Brain microvascular endothelial cell (primary cell): ENCODE measurements at places on chromosomes 4 and X.

DNA sequence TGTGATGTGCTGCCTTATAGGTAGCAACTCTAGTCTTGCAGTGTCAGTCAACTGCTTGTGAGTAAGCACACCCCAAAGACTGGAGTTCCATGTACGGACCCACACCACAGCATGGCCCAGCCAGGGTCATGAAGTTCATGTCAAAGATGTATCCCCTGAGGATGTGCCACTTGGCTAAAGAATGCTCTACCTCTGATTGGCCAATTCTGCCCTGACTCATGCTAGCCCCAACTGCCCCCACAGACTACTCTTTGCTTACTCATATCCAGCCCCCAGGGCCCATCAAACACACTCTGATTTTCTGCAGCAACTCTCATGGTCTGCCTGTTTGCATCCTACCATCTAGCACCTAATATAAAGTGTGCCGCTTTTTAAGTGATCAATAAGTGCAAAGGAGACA, 62.5 kb downstream of the CHRDL1 start:
- no peak for DNase-seq

GRCh38 chr4:35939751-35940150, 304.6 kb downstream of the ARAP2 start:
- no peak for DNase-seq

DNA sequence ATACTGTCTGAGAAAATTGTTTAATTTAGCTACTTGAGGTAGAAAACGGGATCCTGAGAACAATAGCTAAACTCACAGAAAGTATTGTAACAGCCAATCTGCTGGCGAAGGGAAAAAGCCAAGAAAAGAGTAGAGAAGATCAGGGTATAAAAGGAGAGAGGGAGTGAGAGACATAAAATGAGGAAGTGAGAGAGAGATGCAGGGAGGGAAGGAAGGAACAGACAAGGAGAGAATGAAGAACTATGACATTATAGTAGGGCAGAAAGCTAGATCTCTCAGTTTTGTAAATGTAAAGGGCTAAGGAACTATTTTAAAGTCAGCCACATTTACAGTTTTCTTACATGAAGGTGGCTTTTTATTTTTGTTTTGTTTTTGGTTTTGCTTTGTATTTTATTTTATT, 1.6 kb upstream of the GIMD1 start:
- no peak for DNase-seq

DNA sequence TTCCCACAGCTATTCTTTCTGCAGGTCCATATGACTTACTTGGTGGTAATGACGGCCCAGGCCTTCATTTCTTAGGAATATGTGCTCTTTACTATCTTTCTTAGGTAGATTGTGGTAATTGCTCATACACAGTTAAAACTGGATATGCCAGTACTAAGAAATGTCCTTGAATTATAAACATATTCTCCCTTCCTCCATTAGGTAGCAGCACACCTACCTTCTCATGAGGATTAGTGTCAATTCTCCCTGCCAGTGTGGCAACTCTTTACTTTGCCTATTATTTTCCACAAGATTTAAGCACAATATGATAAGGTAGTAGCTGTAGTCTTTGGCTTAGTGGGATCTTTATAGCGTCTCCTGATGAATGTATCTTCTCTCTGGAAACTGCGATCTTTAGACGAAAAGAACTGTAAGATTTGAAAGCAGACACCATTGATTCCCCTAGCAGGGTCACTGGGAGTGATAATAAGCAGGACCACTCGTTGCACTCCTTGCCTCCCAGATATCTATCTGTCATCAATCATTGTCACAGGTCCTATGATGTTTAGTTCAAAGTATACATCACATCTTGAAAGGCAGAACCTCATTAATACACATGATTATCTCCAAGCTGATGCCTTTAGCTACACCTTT, 1240.7 kb downstream of the C4orf33 start:
- peak; percentile 34 for DNase-seq

GRCh38 chr4:118373614-118374255, 20.9 kb upstream of the PRSS12 start:
- DNase-seq: peak; percentile 25

DNA sequence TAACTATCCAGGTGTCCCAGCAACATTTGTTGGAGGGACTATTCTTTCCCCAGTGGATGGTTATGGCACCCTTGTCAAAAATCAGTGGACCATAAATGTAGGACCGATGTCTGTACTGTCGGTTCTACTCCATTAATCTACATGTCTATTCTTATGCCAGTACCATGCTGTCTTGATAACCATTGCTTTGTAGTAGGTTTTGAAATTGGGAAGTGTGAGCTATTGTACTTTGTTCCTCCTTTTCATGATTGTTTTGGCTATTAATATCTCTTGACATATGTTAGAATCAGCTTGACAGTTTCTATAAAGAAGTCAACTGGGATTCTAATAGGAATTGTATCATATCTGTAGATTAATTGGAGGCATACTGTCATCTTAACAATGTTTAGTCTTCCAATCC, 112.7 kb downstream of the HNRNPD start:
- DNase-seq: no peak

DNA sequence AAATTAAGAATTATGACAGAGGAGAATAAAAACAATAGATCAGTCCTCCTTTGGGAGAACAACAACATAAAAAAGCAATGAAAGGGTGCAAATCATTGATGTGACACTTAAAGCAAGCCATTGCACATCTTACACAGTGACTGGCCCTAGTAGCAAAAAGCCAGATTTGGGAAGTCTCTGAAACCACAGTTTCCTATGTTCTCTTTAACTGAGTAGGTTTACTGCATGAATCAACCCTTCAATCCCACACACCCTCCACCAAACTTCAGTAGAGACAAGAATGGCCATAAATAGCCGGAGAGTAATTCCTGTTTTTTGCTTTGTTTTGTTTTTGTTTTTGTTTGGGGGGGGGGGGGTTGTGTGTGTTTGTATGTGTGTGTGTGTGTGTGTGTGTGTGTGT, 180.8 kb downstream of the VEGFC start:
- DNase-seq: no peak

GRCh38 chrX:119654112-119654531, 38.8 kb downstream of the SEPTIN6 start:
- DNase-seq: peak; percentile 86

DNA sequence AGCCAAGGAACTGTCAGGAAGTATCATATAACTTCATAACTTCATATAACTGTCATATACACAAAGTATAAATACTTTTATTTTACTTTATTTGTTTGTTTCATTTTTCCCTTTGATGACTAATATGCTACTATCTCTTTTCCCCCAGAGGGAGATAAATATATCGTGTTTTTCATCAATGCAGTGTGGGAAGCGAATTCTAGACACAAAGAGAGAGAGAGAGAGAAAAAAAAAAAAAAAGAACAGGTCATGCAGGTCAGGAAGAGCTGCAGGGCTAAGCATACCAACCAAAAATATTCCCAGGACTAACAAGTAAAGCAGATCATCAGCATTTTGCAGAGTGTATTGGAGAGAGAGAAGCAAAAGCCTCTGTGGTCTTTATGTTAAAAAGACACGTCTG, 1849.2 kb downstream of the STIM2 start:
- DNase-seq: peak; percentile 7

DNA sequence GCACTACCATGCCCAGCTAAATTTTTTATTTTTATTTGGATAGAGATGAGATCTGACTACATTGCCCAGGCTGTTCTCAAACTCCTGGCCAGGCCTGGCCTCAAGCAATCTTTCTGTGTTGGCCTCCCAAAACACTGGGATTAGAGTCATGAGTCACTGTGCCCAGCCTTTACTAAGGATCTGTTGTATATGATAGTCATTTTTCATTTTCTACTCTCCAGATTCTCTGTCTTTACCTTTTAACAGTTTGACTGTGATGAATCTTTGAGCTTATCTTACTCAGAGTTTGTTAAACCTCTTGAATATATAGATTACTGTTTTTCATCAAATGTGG, 161.8 kb downstream of the FNIP2 start:
- no peak for DNase-seq

DNA sequence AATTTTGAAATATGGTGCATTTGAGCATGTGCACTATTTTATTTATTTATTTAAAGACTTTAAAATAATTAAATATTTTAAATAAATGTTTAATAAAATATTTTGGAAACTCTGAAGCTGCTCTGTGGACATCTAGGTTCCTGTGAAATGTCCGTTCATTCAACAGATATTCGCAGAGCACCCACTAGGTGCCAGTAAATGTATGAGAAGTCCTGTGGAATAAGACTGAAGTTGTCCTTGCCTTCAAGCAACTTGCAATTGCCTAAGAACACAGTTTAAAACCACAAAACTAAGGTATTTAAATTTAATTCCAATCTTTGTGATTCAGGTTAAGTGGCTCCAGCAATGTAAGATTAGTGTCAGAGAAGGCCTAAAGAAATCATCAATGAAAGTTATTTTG, 306.7 kb downstream of the GBA3 start:
- no peak for DNase-seq

DNA sequence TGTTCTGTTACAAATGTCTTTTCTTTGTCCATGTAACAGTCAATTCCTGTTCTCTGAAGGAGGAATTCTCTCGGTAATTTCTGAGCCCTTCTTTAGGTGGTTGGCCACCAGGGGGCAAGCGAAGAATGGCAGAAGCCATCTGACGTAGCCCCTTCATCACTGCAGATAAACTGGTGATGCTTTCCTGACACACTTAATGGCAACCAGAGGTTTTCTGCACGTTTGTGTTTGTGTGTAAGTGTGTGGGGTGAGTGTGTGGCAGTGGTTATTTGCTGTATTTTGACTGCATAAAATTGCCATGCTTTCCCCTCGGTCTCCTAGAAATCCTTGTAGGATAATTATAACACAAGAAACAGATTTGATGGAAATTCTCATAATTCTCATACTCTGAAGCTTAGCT, 64.8 kb upstream of the STOX2 start:
- peak; percentile 72 for DNase-seq

- no peak for DNase-seq
Observed at GRCh38 chr4:152348670-152349069, 187.2 kb downstream of the FBXW7 start.

GRCh38 chr4:41211951-41212615, 2.3 kb downstream of the APBB2 start:
- no peak for DNase-seq

- no peak for DNase-seq
Observed at GRCh38 chrX:1483843-1484637, 31.3 kb upstream of the ASMTL start.

DNA sequence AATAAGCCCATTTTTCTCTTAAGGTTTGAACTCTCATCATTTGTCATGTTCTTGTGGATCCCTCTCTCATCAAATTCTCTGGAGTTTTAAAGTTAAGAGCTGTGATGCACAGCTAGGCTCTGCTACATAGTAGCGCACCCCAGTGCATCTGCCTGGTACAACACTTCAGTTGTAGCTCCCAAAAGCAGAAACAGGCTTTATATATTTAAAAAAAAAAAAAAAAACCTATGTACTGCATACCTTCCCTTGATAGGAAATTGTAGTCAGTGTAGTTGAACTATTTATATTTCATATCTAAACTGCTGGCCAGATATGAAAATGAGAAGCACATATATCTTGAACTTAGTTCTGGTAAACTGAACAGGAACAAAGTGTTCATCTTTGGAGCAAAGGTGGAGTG, 131.4 kb downstream of the KLHL13 start:
- DNase-seq: no peak

DNA sequence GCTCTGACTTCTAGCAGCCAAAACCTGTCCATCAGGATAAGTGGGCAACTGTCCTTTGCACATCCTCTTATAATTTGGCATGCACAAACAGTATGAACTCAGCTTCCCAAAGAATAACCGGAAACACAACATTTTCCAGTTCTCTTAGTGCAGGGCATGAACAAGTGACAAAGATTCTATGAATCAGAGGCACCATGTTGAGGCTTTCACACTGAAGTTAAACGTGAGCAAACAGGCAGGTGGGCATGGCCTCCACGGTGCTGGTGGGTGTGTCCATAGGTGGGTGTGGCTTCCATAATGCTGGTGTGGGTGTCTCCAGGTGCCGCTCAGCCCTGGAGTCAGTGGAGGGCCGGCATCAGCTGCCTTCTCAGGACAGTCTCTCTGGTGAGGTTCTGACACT, 196.5 kb downstream of the SMIM20 start:
- DNase-seq: no peak

DNA sequence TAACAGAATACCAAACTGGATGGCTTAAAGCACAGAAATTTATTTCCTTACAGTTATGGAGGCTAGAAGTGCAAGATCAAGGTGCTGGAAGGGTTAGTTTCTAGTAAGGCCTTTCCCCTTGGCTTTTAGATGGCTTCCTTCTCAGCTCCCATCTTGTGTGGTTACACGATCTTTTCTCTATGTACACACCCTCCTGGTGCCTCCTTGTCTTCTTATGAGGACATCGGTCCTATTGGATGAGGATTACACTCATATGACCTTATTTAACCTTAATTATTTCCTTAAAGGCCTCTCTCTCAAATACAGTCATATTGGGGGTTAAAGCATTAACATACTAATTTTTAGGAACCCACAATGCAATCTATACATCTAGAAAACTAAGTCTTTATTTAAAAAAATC, 787.9 kb upstream of the GALNTL6 start:
- DNase-seq: no peak

DNA sequence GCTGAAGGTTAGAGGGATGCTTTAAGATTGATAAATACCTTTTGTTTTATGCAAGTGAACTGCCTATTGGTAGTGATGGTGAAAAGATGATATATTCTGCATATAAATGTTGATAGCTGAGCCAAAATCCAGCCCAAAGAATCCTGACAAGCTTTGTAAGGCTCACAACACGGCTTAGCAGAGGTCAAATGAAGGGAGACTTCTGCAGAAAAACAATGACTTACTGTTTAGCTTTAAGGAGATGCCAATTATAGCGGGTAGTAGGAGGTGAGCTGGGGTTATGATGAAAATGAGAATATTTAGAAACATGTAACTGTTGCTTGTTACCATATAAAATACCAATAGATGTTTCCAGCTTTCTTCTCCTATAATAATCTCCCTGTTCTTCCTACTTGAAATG, 97.1 kb downstream of the AFF1 start:
- DNase-seq: no peak

- DNase-seq: no peak
Observed at GRCh38 chr4:94338681-94339351, 3.8 kb downstream of the HPGDS start.

- peak; percentile 67 for DNase-seq
Observed at GRCh38 chrX:54357414-54358377, at the start of gene WNK3. Gene WNK3 (minus strand): TSS chrX:54358046.

DNA sequence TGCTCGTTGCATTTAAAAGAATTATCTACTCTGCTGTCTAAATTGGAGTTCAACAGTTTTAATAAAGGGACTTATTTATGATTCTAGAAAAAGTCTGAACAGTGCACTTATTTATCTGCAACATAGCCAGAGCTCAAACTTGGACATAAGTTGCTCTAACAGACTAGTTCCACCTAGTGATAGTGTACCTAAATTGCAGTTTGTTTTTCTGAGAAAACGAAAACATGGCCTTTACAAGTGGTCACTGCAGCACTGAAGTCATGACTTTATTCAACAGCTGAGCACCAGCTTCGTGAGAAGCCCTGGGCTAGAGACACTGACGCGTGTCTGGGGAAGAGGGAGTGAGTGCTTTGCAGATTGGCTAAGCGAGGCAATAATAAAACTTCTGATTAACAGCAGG, 77.3 kb upstream of the IGSF1 start:
- no peak for DNase-seq

- no peak for DNase-seq
Observed at GRCh38 chrX:22339459-22339858, 66.7 kb downstream of the CBLL2 start.

GRCh38 chrX:81338924-81339323, 137.0 kb downstream of the SH3BGRL start:
- no peak for DNase-seq

- DNase-seq: no peak
Observed at GRCh38 chr4:150436598-150437370, 145.2 kb upstream of the MAB21L2 start.
